ENCODE measurements at places on chromosomes 12 and 14.

- no peak for DNase-seq
These were observed 31.8 kb upstream of the RAD51AP1 start for GRCh38 chr12:4506870-4507269.

- DNase-seq = no peak
These were observed 40.2 kb upstream of the OTOGL start for GRCh38 chr12:80059102-80059501.

DNA sequence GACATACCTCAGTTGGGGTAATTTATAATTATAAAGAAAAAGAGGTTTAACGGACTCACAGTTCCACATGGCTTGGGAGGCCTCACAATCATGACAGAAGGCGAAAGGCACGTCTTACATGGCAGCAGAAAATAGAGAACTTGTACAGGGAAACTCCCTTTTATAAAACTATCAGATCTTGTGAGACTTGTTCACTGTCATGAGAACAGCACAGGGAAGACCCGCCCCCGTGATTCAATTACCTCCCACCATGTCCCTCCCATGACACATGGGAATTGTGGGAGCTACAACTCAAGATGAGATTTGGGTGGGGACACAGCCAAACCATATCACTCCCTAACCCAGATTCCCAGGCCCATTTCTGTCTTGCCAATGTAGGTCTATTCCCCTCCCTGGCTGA lies 22.1 kb downstream of the MYO1H start:
- no peak for DNase-seq

- no peak for DNase-seq
These were observed 25.2 kb downstream of the SINHCAF start for GRCh38 chr12:31300783-31301182.

- DNase-seq = no peak
These were observed 997 bp downstream of the PLEKHG7 start for GRCh38 chr12:92703786-92704185.
